CD4-positive, alpha-beta T cell treated with Interleukin-6 at 100 ng/mL for 8 hours (primary cell): ENCODE measurements at places on chromosomes 11 and 22.

DNA sequence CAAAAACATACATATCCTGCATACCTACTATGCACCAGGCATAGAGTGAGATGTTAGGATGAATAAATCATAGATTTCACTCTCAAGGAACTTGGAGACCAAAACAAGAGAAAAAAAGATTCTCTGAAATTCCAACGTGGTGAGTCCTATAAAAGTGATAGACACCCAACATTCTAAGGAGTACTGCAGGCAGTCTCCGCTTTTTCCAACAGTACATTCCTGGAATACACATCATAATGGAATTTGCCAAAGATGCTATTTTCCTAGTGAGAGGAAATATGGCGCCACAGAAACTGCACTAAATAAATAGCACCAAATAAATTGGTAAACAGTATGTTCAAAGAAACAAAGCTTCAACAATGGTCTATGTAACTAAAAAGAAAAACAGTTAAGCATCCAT, 6.0 kb downstream of the TMEM123 start:
- DNase-seq, result no peak

DNA sequence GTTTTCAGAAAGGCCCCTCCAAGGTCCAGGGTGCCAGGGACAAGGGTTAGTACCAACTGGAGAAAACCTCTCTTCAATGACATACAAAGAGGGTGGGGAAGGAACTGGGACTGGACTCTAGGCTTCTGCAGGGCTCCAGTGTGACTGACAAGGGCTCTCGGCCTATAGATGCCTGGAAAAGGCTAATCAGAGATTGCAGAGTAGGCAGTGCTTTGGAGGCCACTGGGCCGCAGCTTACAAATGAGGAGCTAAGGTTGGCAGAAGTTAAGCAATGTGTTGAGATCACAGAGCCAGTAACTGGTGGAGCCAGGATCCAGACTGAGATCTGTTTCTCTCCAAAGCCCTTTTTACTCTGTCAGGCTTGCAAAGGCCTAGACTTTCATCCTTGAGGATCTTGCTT, 7.4 kb upstream of the DGKZ start:
- no peak for DNase-seq

- DNase-seq, result no peak
Observed at GRCh38 chr11:130891326-130891725, 25.0 kb downstream of the SNX19 start.

DNA sequence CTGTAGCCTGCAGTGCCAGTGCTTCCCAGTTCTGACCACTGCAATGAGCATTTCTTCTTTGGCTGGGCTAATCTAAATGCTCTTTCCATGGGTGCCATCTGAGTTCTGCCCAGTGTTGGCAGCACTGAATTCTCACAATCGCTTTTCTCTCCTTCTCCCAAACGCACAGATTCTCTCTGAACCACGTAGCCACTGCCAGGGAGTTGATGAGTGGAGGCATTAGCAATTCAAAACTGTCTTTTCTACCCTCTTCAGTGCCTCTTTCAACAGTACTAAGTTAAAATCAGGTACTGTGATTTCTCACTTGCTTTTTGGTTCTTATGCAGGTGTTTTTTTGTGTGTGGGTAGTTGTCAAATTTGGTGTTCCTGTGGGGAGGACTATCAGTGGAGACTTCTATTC, 745.0 kb upstream of the ANO5 start:
- no peak for DNase-seq
